Stimulated activated CD4-positive, alpha-beta T cell treated with anti-CD3 and anti-CD28 coated beads, Interleukin-1b, Interleukin-23, amount 100 ng/mL, for 1 hour (primary cell): ENCODE measurements at places on chromosomes 5 and 9.

- DNase-seq, result no peak
These were observed 88.9 kb downstream of the PCDH1 start for GRCh38 chr5:141789330-141789729.

DNA sequence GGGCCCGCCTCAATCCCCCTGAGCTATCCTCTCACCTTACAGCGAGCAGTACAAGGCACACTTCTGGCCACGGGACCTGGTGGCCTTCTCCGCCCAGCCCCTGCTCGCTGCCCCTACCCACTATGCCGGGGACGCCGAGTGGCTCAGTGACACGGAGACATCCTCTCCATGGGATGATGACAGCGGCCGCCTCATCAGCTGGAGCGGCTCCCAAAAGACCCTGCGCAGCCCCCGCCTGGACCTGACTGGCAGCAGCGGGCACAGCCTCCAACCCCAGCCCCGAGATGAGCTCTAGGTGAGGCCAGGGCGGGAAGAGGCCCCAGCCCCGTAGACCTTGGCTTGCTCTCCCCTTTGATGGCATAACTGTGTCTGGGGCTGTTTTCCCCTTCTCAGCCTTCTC is 15.0 kb downstream of the CERCAM start:
- no peak for DNase-seq

GRCh38 chr9:84003246-84003645 is 22.6 kb downstream of the RMI1 start:
- no peak for DNase-seq

- DNase-seq, result no peak
These were observed 3.1 kb upstream of the FAM120AOS start for GRCh38 chr9:93456504-93456903.

GRCh38 chr9:105296877-105297287 is 52.4 kb downstream of the SLC44A1 start:
- no peak for DNase-seq

DNA sequence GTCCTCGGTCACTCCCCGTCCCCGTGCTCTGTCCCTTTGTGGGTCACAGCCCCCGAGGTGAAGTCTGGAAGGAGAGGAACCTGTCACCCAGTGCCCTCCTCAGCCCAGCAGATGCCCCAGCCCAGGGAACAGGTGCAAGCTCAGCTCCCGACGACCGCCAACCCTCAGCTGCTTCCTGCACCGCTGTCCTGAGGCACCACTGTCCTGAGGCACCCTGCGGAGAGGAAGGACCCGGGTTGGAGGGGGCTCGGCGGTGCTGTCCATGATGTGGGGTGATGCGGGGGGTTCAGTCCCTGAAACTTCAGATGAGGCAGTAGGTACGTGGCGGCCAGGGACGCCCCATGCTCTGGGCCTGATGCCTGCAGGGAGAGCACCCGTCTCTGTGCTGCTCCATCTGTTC is 81.4 kb downstream of the COL5A1 start:
- DNase-seq, result no peak

DNA sequence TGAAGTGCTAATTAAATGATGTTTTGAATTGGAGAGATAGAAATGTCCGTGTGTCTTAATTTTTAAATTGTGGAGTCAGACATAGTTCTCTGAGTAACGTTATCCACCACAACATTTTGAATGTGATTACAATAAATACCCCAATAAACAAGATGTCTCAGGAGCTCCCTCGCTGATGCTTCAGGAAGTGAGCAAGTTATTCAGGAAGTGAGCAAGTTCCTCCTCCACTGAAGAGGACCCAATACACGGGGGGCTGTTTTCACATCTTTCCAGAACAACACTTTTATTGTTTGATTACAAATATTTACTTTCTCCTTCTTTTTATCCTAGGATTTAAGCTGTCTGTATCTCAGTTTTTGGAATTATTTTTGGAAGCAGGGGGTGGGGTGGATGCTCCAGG is 363.8 kb downstream of the LRRC70 start:
- no peak for DNase-seq

- DNase-seq, result no peak
These were observed 2.0 kb upstream of the TRIM14 start for GRCh38 chr9:98121058-98121457.

DNA sequence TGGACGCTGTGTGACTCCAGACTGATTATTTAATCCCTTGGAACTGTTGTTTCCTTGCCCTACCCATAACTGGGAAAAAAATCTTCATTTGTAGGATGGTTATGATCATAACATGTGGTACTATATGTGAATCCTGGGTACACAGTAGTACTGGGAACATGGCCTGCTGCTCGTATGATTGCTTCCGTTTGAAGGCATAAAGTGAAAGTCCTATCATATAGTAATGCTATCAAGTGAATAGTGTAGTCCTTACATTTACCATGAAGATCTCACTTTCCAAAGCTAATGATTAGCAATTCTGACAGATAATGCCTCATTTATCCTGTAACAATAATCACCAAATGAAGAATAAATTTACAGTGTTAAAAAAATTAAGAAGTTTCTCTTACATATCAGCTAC is 53.2 kb downstream of the MEF2C start:
- DNase-seq, result no peak

DNA sequence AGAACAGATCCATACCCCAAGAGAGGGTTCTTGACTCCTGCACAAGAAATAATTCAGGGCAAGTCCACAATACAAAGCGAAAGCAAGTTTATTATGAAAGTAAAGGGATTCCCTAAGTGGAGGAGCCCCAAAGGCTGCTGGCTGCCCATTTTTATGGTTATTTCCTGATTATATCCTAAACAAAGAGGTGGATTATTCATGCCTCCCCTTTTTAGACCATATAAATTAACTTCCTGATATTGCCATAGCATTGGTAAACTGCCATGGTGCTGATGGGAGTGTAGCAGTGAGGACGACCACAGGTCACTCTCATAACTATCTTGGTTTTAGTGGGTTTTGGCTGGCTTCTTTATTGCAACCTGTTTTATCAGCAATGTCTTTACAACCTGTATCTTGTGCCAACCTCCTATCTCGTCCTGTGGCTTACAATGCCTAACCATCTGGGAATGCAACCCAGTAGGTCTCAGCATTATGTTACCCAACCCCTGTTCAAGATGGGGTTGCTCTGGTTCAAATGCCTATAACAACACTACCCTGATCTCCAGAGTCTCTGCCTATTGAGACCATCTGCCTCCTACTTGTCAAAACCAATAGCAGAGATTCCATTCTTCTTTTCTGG is 154.4 kb upstream of the GRAMD2B start:
- no peak for DNase-seq

DNA sequence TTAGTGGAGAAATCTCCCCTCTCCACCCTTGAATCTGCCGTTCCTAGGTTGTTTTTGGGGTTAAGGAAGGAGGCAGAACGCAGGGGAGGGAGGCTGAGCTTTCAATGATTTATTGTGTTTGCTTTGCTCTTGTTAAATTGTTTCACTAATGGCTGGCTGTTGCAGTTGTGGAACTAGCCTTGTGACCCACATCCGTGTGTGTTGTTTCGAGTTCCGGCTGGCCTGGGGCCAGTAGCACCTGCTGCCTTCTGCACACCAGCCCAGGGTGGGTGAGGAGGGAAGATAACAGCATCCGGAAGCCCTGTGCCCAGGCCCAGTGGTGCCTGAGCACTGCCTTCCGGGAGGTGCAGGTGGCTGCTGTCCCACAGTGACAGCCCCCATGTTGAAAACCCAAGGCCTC is 3.6 kb downstream of the ERGIC1 start:
- no peak for DNase-seq

GRCh38 chr5:181153814-181154213 is 6.4 kb downstream of the OR2V2 start:
- DNase-seq, result no peak

- no peak for DNase-seq
These were observed 505 bp downstream of the RPS14 start for GRCh38 chr5:150448952-150449516.

DNA sequence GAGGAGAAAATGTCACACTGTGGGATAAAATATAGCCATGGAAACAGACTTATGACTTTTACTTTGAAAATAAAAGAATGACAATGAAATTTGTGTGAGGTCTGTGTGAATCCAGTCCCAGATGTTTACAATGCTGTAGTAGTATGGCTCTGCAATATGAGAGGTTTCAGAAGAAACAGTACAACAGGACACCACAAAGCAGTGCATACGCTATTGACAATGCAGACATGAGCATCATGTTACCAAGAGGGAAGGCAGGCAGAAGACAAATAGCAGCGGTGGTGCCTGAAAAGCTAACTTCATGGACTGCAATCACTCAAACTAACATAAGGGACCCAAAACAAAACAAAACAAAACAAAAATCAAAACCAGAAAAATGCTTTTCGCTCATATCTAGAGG is 1.8 kb downstream of the FGF10 start:
- DNase-seq, result no peak

- no peak for DNase-seq
These were observed 38.0 kb downstream of the RIGI start for GRCh38 chr9:32487981-32488380.

GRCh38 chr5:1032551-1033027 is 24.0 kb downstream of the NKD2 start:
- no peak for DNase-seq

- no peak for DNase-seq
These were observed 159.2 kb upstream of the ALDH1B1 start for GRCh38 chr9:38233343-38233742.

- DNase-seq, result no peak
These were observed 33.0 kb downstream of the FAM240B start for GRCh38 chr9:38686933-38687332.

- no peak for DNase-seq
These were observed 2.2 kb downstream of the DCP2 start for GRCh38 chr5:112978836-112979235.

DNA sequence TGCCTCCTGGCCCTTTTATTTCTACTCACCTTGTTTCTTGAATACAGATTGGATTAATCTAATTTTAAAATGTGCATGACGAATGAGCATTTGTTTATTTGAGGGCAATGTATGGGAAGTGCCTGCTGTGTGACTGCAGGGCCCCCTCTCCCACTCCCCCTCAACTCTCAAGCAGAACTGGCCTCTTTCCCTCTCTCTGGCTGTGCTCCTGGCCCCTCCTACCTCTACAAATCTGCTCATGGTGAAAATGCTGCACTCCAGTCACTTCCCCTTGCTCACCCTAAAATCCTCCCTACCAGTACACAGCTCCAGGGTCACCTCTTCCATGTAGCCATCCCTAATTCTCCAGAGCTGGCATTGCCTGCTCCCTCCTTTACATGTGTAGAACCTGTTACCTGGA is 17.2 kb upstream of the NDST1 start:
- DNase-seq, result no peak

DNA sequence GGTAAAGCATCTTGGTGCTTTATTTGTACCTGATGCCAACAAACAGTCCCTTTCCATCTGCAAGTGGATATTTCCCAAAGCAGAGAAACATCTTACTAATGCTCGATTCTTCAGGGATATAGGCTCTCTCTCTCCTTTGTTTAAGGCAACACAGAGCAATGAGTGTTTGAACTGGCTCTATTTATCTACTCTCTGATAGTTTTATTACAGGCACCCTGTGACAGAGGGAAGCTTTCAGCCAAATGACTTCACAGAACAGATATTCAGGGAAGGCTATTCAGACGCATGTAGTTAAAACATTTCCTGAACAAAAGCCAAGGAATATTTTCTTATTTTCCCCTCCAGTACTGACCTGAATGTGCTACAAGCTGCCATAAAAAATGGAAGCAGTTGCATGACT is 141.8 kb downstream of the YIPF5 start:
- no peak for DNase-seq

DNA sequence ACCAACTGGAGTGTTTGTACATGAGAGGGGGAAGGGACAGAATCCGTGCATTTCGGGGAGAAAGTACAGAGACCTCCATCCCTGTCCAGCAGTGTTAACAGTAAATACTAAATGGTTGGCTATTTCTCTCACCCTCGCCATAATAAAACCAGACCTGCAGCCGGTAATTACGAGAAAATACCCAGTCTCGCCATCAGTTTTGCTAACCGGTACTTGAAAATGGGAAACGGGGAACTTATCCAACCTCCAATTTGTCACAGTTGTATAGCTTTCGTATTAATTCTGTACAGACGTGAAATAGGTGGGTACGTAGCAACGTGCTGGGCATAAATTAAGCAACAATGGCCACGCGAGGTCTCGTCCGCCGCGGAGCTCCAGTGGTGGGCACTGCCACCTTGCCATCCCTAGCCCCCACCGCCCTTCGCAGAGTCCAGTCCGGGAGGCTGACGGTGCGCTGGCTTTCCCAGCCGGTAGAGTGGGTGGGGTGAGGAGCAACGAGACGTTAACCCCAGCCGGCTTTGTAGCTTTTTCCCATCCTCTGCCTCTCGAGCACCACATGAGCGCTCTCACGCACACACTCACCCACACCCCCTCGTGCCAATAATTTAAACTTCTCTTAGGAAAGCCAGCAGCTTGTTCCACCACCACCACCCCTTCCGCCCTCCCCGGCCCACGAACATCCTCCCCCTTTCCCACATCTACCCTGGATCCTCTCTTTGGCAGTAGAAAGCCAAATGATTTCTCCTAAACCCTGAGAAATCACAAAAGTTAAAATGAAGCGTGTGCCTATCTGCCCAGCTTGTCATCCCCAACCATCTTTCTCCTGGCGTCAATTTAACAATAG is 1.8 kb downstream of the ELAVL2 start:
- no peak for DNase-seq

DNA sequence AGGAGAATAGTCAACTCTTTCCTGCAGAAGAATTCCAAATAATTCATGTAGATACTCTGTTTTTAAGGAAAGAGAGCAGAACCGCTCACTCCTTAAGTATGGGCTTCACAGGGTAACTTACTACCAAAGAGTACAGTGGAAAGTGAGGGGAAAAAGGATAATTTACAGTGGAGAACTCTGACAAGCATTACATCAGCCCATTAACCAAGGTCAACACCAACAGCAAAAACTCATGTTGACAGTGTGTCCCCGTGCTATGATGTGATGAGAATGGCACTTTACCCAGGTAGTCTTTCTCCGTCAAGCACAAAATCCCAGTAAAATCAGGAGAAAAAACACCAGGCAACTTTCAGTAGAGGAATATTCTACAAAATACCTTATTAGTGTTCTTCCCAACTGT is 104.3 kb downstream of the ADCY2 start:
- DNase-seq, result no peak

- no peak for DNase-seq
These were observed 2.6 kb downstream of the NFIB start for GRCh38 chr9:14311171-14311949.

DNA sequence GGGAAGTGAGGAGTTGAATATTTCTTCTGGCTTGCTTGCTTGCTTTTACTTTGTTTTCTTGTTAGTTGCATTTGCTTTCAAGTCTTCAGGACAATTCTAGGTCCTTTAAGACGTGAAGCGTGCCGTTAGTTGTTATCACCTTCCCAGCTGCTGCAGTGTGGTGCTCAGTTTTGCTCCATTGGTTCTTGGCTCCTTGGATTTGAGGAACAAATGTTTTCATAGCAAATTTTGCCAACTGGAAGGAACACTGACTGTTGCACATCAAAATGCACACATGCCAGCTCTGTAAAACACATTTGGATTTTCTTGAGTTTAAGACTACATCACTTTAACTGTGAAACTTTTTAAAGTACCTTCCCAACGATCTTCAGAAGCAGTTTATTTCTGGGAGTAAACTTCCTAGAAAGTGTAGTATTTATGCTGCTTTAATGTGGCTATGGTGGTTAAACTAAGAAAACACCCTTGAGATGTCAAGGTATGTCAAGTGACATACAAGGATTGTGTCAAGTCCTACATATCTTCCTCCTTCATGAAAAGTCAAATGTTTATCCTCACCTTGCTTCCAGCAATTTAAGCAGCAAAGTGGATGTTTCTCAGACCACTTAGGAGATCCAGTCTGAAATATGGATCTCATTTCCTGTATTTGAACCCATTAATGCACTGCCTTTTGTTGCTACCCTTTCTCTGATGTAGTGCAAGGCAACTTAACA is 24.9 kb downstream of the MOCS2 start:
- no peak for DNase-seq

- DNase-seq, result no peak
These were observed 12.4 kb downstream of the UBAP1 start for GRCh38 chr9:34190996-34191892.
